ENCODE measurements at places on chromosomes 3 and 15. TPM values are rescaled to one million over a fixed set of nuclear protein-coding genes. Genes with fewer than 3 reads are reported as not detected.
A peak's percentile ranks its signal among the peaks of the same experiment; 100 is the strongest.

- DNase-seq, result no peak
Observed at GRCh38 chr3:79414806-79415205, 353.0 kb downstream of the ROBO1 start.

DNA sequence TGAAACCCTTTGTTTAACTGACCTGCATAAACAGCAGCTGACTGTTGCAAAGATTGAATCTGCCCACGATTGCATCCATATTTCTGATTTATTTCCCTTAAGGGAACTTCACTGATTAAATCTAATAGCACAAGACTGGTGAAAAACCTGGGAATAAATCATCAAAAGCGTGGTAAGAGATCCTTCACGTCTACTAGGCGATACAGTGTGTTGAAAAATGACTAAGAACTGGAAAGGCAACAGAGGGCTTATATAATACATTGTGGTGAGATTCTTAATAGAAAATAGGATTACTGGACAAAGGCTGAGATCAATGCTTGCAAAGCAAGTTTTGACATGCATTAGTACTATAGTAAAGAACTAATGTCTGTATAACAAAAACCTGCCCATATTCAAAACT lies 49.0 kb downstream of the POLQ start:
- DNase-seq, result no peak

DNA sequence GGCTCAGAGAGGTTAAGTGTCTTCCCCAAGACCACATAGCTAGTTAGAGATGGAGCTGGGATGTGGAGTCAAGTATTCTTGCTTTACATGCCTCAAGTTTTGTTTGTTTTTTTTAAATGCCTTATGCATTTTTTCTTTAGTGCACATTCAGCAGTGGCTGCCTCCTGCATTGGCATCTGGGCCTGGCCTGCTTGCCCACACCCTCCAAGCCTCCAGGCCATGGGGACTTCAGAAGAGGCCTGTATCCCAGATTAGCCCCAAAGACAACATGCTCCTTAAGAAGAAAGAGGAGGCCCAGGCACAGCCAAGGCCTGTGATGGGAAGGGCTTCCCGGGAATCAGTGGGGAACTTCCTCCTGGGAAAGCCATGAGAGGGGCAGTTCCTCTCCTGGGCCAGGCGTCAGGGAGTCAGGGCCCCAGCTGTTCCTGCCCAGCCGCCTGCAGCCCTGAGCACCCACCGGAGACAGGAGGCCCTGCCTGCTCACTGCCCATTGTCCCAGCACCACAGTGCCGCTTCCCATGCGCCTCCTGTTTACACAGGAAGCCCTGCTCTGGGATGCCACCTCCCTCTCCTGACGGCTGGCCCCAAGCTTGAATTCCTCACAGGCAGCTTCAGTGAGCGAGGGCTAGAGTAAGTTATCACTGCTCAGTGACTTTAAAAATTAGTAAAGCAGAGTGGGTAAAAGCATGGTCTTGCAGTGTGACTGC lies 16.0 kb downstream of the FOXL2NB start:
- DNase-seq, result no peak

DNA sequence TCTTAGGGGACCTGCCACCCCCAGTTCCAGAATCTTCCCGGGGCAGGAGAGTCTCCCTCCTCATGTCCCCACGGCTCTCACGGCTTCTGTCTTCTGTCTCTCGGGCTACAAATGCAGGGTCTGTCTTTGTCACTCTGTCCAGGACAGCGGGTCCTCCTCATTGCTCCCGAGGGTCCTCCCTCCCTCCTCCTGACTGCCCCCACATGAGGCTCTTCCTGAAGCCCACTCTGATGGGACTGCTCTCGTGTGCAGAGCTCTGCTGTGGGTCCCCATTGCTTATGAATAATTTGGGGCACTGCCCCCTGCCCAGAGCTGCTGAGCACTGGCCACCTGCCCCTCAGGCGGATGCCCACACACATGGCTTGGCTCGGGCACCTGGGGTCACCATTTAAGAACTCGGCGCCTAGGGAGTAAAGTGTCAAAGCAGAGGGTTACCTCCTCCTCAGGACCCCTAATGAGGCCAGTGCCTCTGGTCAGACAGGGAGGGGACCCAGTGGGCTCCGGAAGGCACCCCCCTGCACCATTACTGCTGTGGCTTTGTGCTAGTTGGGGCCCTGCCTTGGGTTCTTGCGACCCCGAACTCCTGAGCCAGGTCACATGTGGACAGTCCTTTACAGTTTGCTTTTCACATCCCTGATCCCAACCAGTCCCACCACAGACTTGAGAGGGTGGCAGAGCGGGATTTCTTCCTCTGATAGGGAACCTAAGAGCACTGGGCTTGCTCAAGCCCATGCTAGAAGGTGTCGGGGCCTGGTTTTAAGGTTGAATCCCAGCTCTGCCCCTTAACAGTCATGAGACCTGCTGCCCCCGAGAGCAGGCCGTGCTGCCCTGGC lies 22.1 kb downstream of the HDAC11 start:
- DNase-seq, result no peak

DNA sequence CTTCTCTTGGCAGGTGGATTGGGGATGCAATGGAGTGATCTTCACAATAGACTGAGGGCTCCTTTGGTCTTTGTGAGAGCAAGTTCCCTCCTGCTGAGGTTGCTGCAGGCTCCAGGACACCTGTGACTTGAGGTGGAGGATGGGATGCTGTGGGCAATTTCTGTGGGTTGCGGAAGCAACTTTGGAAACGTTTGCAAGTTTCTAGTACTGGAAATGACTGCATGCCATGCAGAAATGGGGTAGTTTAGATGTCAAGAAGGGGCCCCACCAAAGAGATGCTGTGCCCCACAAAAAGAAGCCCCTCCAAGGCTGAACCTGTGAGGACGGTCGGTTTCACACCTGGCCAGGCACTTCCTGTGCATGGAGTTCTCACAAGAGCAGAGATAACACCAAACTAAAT lies 80.4 kb upstream of the XCR1 start:
- no peak for DNase-seq

- DNase-seq, result no peak
Observed at GRCh38 chr15:40040770-40041169, 1.8 kb upstream of the SRP14 start.

GRCh38 chr15:25527118-25527517 lies 88.3 kb upstream of the UBE3A start:
- no peak for DNase-seq

GRCh38 chr3:46926447-46926846 lies 48.9 kb downstream of the PTH1R start:
- no peak for DNase-seq

- DNase-seq, result no peak
Observed at GRCh38 chr3:19885468-19885867, 48.5 kb downstream of the EFHB start.

DNA sequence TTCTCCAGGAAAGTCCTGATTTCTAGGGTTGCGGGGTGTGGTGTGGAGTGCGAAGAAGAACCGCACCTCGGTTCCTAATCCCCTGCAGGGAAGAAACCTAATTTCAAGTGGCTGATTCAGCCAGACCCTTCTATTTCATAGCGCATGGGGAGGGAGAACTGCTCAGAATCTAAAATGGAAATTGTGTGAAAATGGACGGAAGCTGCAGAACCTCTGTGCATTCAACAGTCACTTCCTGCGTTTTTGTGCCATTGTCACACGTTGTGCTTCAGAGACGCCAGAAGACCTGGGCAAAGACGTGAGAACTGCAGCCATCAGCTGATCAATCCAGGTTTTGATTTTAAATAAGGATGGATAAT lies 1.2 kb downstream of the SIDT1 start:
- DNase-seq, result no peak

- DNase-seq, result no peak
Observed at GRCh38 chr3:43786526-43787305, 96.0 kb downstream of the ABHD5 start.

- DNase-seq, result peak; percentile 41
Observed at GRCh38 chr3:40780291-40780924, 255.6 kb downstream of the ZNF621 start.

DNA sequence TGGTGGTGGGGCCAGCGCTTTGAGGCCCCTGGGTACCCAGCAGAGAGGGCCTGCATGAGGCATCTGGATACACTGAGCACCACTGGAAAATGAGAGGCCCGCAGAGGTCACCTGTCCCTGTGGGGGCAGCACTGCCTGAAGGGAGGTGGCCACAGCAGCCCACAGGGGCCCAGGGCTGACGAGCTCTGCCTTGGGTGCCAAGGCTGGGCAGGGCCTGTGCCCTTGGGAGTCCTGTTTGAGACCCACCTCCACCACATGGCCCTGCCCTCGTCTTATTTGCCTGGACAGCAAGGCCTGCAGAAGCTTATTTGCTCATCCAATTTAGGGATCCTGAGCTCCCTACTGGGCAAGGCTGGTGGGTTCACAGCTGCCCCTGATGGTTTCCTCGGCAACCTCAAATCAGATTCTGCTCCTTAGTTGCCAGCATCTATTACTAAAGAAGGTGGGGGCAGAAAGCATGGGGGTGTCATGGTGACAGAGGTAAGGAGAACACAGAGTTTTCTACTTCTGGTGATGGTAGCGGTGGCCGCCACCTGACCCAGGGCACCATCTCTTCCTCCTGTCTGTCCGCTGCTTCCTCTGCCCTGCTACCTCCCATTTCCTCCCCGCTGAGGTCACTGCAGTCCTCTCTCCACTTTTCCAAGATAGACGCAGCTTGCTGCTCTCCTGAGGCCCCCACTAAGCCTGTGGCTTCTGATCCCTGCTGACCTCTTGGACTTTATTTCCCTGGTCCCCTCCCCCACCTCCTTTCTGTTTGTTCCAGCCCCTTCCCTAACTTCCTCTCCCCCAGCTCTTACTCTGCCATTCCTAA lies 62.9 kb downstream of the HMCES start:
- no peak for DNase-seq

Gene SENP8
- 1.9 TPM for total RNA-seq

Data from PC-9 (cell line).